ENCODE measurements at places on chromosomes 12 and 14.
A peak's percentile ranks its signal among the peaks of the same experiment; 100 is the strongest.

- DNase-seq, result no peak
Measured at GRCh38 chr14:90905531-90905930, 89.3 kb upstream of the TTC7B start.

GRCh38 chr12:9124383-9125031 is 8.8 kb upstream of the A2M start:
- DNase-seq, result no peak

DNA sequence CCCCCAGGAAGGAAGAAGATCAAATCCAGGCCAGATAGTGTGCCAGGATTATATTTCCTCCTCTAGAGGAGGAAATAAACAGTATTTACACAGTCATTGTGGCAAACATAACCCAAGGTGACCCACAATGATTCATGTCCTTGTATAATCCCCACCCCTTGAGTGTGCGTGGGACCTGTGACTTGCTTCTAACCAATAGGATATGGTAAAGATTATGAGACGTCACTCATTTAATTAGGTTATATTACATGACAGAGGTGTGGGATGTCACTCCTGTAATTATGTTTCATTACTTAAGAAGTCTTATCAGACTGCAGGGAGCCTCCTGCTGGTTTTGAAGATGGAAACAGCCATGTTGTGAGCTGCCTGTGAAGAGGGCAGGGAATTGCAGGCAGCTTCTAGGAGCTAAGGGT is 12.2 kb upstream of the CATSPERB start:
- no peak for DNase-seq

GRCh38 chr12:553216-554000 is 93.7 kb downstream of the B4GALNT3 start:
- no peak for DNase-seq

DNA sequence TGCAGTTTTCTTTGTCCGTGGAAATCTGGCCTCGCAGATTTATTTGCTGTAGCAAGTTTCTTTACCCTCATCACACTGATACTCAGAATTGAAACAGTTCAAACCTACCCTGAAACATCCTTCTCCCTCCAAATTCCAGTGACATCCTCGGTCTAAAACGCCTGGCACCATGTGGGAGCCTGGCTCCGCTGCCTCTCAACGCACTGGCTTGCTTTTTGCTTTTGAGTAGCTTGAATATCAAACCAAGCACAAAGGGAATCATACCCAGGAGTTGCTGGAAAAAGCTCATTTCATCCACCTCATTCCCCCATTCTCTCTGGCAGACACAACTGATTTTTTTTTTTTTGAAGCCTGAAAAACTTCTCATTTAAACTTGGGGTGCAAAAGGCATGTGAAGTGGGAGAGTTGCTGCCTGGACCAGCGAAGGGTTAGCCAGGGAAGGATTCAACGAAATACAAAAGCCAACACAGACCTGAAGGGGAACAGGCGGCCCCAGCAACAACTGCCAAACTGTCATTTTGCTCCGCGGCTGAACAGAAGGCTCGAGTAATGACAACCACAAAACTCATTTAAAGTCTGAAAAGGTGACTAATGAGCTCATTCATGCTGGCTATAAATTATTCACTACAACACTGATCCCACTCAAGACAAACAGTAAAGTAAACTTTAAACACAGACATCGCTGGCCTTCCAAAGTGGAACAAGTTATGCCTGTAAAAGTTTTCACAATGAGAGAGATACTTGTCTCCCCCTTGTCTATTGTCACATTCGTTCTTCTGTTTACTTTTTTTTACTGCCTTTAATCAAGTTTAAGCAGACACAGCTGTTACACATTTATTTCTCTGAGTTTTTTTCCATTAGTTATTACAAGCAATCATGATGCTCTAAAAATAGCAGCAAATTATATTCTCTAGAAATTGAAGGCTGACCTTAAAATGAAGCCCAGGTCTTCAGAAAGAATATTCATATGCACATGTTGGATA is 12.5 kb upstream of the FOXN3 start:
- DNase-seq, result no peak

DNA sequence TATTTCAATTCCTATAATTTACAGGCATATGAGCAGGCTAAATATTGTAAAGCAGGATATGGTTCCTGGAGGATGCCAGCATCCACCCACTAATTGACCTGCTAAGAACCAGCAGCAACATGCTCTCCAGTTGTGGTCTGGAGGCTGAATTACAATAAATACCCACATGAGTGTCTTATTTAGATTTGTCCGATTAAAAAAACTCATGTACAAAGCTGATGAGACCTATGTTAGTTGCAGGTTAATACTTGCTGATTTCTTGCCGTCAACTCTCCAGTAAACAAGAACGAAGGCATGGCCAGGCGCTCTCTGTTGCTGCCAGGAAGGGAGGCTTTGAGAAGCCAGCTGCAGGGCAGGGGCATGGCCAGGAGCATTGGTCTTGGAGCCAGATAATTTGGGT is 169.3 kb upstream of the PRICKLE1 start:
- no peak for DNase-seq

GRCh38 chr14:90642244-90642717 is 173.9 kb downstream of the TTC7B start:
- no peak for DNase-seq

DNA sequence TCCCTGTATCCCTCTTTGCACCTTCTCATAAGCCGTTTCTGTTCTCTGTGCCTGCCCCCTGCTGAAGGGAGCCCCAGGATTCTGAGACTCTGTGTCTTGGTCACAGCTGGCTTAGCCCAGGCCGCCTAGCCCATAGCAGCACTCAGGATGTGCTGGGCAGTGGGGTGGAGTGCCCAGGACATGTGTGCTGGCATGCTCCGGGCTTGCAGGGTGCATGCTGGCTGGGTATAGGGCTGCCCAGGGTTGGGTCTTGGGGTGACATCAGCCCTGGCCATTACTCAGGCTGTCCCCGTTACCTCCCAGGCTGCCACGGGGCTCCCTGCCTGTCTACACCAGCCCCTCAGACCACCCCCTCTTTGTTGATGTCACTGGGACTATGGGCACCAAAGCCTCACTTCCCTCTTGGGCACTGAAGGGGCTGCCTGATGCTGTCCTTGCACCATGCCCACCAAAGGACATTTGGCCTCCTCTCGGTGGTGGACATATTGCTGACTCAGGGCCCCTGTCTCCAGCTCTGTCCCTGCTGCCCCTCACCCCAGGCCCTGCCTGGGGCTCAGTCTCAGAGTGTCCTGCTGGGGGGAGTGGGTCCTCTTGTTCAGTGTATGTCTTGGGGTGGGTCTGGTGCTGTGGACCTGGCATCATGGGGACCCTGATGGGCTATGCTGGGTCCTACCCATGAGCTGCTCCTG is 2.4 kb downstream of the CEP170B start:
- DNase-seq, result no peak

GRCh38 chr12:124542021-124542949 is 25.1 kb downstream of the NCOR2 start:
- no peak for DNase-seq

- no peak for DNase-seq
Measured at GRCh38 chr12:71057330-71057729, 100.5 kb downstream of the TSPAN8 start.

DNA sequence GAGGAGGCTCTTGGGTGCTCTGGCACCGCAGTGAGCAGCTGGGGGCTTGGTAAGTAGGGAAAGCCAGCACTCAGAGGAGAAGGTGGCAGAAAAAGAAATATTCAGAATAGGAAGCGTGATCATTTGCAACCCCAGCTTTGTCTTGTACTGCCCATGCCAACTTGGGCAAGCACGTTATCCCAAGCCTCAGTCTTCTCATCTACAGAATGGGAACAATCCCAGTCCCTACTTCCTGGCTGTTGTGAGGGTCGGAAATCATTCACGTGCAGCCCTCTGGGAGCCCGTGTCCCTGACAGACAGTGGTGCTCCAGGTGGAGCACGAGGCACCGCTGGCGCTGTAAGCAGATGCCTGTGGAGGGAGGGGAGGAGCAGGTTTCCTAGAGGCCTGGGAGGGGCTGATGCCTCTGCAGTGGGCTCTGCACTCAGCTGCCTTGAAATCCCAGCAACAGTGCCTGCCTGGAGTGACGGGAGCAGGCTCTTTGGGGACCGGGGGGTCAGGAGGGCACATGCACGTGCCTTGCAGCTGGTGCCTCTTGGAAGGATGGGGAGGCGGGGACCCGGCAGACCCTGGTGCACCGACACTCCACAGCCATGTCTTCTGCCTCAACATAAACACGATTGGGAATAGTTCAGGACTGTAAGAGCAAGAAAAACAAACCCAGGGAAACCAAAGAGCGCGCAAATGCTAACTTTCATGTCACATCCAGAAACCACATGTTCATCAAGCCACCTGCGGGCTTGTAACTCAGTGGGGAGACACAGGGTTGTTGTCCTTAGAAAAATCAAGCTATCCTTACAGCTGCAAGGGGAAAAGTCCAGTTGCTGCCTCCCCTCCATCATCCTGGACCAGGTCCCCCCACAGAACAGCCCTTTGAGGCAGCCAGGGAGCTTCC is 86.5 kb upstream of the DIO3 start:
- DNase-seq, result no peak

- DNase-seq, result no peak
Measured at GRCh38 chr12:119204131-119204530, 25.4 kb downstream of the HSPB8 start.

DNA sequence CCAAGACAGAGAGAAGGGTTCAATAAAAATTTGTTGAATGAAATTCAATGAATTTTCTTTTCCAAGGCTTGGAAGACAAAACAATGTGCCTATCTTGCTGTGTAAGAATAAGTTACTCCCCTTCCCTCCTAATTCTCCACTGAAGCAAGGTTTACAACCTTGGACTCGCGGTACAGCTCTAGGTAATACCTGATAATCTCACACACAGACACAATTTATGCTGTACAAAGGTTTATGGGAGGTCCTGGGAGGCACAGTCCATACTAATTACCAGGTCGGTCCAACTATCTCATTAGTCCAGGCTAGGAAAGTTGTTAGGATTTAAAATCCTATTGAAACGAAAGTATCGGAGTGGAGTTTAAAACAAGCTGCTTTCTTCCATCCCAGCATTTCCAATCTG is 42.6 kb downstream of the NELL2 start:
- no peak for DNase-seq

- no peak for DNase-seq
Measured at GRCh38 chr12:56998981-56999380, 7.4 kb downstream of the ZBTB39 start.

- no peak for DNase-seq
Measured at GRCh38 chr12:47135578-47135977, 55.8 kb upstream of the AMIGO2 start.

- DNase-seq, result peak; percentile 2
Measured at GRCh38 chr14:92794547-92794941, 439 bp downstream of the GOLGA5 start.

DNA sequence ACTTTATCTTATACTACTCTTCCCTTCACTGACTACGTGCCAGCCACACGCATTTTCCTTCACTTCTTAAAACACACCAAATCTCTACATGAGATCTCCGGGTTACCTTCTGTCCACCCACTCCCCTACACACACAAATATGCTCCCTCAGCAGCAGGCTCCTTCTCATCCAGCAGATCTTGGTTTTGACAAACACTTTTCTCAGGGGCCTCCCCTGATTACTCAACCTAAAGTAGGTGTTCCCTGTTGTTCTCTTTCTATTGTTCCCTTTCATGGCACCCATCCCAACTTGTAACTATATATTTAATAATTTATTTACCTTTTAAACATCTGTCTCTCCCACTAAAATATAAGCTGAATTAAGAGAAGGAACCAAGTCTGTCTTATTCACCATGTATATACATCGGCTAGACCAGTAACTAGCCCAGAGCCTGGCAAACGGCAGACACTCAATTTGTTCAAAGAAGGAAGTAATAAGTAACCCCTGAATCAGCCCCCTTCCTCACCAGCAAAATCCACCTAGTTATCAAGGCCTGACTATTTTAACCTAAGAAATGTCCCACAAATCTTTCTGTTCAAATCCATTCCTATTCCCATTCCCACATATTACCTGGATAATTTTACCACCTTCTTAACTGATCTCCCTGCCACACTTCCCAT is 2.7 kb downstream of the C2CD5 start:
- no peak for DNase-seq

- DNase-seq, result no peak
Measured at GRCh38 chr12:100608776-100609175, 35.3 kb downstream of the GAS2L3 start.

DNA sequence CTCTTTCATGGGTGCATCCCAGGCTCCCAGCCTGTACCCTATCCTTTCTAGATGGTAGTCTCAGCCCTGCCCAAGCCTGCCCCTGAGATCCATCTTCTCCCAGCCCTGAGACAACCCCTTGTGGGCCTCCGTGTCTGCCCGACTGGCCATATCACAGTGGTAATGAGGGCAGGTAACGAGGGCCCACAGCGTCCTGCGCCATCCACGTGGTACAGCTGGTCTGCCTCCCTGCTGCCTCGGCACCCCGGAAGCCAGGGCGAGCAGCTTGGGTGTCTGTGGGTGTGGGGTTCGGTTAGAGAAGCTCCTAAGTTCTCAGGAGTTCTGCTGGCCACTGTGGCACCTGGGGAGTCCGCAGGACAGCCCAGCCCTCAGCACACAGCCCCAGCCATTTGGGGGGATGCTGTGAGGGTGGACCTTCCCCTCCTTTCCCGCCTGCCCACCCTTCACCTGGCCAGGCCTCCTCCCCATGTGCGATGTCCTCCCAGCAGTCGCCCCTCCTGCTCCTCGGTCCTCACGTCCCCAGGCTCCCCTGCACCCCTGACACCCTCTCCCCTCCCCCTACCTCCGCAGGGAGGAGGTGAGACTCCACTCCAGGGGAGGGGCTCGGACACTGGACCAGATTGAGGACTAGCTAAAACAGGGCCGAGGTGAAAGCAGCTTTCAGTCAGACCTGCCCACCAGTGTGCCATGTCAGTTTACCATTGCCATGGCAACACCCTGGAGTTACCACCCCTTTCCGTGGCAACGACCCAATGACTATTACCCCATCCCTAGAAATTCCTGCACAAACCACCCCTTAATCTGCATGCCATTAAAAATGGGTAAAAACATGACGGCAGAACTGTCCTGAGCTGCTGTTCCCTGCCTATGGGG is 69.0 kb downstream of the KIF26A start:
- DNase-seq, result no peak

DNA sequence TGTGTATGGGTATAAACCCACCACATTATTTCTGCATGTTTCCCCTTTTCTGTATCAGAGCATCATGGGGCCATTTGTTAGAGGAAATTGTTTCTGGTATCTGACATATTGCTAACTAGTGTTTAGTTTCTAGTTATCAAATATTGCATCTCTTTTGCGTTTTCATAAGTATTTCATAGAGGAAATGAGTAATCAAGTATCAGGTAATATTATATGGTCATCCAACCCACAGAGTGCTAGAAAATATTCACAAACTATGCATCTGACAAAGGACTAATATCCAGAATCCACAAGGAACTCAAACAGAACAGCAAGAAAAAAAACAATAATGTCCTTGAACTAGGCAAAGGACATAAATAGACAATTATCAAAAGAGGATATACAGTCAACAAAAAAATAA is 258.9 kb upstream of the LRIG3 start:
- DNase-seq, result no peak

DNA sequence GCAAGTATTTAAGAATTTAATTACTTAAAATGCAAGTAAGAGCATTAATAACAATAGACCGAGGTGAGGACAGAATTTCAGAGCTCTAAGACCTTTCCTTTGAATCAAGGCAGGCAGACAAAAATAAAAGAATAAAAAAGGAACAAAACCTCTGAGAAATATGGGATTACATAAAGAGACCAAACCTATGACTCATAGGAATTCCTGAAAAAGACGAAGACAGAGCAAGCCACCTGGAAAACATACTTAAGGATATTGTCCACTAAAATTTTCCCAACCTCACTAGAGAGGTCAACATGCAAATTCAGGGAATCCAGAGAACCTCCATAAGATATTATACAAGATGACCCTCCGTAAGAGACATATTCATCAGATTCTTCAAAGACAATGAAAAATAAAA is 325.1 kb downstream of the AEBP2 start:
- DNase-seq, result no peak

GRCh38 chr12:7212678-7213077 is 23.2 kb downstream of the PEX5 start:
- no peak for DNase-seq

All from urothelium cell line (cell line).